ENCODE measurements at places on chromosomes 3 and 15.

GRCh38 chr3:192409201-192409837 lies 318.0 kb downstream of the FGF12 start:
- DNase-seq = no peak

DNA sequence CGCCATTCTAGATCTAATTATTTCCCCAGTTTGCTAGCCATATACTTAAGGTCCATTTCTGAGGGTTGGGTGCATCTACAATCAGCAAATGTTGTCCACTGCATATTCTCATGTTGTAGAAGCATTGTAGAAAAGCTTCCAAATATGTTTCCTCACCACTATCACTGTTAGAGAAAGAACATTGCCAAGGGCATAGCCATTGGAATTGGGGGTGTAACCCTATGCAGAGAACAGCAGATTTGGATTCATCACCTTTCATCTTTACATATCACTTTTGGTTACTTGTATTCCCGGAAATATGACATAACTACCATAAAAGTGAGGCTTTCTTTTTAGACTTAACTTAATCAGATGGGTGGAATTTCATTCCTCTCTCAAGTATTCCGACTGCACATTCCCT lies 203.6 kb downstream of the LSAMP start:
- DNase-seq = no peak

DNA sequence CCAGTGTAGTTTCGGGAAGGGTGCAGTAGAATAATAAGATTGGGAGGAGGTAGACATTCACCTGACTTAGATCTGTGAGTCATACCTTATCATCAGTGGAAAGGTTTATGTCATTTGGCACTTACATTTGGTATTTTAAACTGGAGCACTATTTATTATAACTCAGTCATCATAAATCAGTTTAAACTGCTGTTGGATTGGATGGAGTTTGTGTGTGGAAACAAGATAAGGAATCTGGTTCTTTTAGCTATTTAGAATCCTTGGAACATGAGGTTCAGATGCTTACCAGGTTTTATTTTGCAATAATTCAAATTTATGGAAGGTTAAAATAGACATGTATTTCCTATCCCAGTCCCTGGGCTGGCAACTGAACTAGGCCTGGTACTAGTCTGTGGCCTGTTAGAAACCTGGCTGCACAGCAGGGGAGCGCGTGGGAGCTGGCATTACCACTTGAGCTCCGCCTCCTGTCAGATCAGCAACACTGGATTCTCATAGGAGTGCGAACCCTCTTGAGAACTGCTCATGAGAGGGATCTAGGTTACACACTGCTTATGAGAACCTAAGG lies 34.5 kb downstream of the ZFAND6 start:
- DNase-seq = no peak

DNA sequence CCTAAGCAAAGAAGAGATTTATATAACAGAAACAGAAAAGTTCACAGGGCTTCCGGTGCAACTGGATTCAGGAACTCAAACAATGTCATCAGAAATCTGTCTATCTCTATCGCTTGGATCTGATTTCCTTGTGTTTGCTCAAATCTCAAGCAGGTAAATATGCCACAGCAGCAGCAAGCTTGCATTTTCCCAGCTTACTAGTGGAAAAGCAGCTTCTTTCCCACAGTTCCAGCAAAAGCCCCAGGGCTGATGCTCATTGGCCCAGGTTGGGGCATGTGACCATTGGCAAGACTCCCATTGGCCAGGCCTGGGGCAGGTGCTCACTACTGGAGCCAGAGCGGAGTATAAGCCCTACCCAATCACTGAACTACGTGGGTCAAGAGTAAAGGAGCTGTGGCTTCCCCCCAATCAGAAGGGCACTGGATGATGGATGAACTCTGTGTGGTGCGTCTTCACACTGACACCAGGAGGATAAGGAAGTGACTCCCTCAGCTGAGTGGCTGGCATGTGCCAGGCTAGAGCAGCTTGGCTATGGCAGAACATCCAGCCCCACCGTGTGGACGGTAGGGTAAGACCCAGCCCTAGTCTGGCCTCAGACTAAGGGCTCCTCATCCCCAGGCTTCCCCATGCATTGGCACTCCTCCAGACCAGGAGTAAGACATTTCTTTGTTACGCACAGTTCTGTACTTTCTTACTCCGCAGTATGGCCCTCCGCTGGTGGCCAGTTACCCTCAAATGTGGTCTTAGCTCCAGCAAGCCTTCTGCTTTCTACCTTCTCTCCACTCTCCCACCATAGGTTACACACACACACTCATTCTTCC lies 13.1 kb upstream of the VIPR1 start:
- DNase-seq = no peak

GRCh38 chr3:57061556-57061955 lies 1.1 kb downstream of the SPATA12 start:
- no peak for DNase-seq

GRCh38 chr3:107892955-107893624 lies 197.7 kb downstream of the CD47 start:
- no peak for DNase-seq

- DNase-seq = no peak
These were observed 127.6 kb upstream of the PDZRN3 start for GRCh38 chr3:73752338-73752737.

- no peak for DNase-seq
These were observed 52.5 kb upstream of the KCNMB2 start for GRCh38 chr3:178483704-178484103.

DNA sequence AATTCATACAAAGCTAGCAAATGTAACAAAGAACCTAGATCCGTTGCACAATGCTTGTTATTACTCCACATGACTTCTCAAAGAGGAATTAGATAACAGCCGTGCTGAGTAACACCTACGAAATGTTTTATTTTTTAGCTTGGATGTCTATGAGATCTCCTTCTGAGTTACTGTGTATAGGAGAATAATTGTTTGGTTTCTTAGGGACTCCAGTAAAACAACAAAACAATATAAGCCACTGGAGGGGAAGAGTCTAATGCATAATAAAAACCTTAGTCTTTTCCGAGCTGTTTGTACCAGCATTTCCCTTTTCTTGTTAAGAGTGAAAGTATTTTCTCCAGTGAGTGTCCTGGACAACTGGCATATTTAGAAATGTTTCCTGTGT lies 15.6 kb downstream of the SNAP23 start:
- no peak for DNase-seq

GRCh38 chr3:72738752-72739530 lies 109.3 kb downstream of the SHQ1 start:
- DNase-seq = peak; percentile 35

DNA sequence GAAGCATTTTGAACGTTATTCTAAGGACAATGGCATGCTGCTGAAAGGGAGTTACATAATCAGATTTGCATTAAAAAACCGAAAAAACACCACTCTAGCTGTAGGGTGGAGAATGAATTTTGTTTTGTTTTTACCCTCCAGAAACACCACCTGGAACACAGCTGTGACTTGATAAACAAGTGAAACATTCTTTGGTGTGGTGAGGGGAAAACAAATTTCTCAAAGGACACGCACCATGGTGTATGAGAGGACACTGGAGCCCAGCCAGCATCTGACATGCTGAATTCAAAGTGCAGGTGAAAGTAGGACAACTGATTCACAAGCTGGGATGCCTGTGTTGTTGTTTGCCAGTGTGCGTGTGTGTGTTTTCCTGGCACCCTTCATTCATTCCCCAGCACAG lies 554.5 kb upstream of the TBL1XR1 start:
- no peak for DNase-seq

- DNase-seq = no peak
These were observed 94.8 kb upstream of the ANKRD28 start for GRCh38 chr3:15892311-15893227.

DNA sequence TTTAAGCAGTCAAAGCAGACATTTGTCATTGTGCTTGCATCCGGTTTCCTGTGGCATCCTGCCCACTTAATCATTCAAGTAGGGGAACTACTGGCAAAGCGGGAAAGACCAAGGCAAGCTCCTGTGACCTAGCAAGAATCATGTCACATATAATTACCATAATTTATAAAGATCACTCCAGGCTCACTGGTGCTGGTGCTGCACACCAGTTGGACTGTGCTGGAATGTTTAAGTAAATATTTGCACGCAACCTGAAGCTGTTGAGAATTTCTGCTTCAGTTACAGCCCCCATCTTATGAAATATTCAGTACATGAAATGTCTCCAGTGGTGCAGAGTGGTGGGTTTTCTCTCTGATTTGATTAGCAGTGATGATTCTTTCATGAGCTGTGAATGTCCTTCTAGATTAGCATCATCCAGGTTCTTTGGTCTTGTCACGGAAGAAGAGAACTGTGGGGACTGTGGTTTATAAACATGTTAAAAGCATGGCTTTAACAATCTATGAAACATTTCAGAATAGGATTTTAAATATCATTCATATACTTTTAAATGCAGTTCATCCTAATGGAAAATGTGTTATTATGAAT lies 621.3 kb upstream of the EPHA6 start:
- no peak for DNase-seq

DNA sequence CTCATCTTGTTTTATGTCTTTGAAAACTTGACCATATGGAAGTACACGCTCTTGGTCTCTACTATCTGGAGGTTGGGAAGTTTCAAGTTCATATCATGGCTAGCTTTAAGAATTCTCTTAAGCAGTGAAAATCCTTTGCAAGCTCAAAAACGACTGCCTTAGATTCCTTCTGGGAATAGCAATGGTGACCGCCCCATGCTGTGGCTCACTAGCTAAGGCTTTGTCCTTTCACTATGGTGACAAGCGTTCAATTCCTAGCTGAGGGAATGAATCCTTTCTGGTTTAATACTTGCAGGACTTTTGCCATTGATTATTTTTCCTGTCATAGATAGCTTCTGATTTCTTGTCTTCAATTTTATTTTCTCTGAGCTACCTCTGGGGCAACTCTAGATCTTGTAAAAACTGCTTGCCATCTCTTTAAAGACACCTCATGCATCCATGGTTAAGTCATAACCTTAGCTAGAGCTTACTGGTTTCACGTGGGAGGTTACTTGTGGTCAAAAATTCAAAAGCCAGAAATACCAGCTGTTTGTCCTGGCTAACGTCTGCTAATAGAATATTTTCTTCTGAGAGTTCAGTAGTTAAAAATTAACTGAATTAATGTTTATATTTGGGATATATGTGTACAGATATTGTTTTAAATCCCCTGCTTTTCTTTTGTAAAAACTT lies 673.4 kb upstream of the CBLB start:
- DNase-seq = no peak

DNA sequence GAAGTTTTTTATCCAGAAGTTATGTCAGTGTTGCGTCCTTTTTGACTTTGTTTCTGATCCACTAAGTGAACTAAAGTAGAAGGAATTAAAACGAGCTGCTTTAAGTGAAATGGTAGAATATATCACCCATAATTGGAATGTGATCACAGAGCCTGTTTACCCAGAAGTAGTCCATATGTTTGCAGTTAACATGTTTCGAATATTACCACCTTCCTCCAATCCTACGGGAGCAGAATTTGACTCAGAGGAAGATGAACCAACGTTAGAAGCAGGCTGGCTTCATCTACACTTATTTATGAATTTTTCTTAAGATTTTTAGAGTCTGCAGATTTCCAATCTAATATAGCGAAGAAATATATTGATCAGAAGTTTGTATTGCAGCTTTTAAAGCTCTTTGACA lies 57.6 kb downstream of the DNAH1 start:
- no peak for DNase-seq

GRCh38 chr3:41198526-41198925 lies 779 bp upstream of the CTNNB1 start:
- peak; percentile 4 for DNase-seq

DNA sequence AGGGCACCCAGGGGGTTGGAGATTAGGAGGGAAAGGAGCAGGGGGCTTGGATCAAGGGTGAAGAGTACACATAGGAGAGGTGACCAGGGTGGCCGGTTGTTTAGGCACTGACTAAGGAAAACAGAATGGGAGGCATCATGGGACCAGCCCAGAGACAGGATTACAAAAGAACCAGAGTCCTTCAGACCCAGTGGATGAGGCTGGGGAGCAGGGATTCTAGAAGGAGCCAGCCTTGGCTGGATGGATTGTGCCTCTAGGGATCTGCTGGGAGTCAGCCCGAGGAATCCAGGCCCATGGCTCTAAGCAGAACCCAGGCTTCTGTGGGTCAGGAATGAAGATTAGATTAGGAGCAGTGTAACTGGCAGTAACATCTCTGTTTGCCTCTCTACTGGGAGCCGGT lies 98.6 kb downstream of the ARNT2 start:
- DNase-seq = no peak

DNA sequence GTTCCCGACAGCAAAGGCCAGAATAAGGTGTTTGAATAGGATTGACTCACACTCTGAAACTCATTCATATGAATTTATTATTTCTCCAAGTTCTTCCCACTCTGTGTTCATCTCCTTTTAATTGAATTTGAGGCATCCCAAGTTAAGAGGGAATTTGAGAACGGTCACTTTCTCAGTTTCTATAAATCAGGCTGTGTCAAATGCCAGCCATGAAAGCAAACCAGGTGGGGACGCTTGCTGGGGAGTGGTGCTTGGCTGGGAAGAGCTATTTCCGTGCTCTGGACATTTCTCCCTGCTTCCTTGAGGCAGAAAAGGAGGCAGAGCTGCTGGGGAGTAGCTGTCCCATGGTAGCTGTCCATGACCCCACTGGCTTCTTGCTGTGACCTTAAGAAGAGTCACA lies 116.6 kb downstream of the FBN1 start:
- DNase-seq = no peak

GRCh38 chr3:35793667-35794066 lies 154.3 kb downstream of the ARPP21 start:
- no peak for DNase-seq

DNA sequence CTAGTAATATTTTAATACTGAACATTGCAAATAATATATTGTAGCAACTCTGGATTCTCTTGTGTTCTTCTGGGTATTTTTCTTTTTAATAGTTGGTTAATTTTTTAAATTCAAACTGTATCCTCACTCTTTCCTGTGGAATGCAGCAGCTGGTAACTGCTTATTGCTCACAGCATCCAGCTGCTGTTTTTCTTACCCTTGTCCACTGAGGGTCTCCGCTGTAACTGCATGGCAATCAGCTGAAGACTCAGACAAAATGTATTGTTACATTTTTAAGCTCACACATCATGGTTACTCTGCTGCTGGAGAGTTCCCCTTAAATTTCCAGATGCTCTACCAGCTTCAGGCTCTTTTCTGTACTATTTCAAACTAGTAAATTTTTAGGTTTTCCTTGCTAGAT lies 227.6 kb downstream of the MBNL1 start:
- DNase-seq = no peak

DNA sequence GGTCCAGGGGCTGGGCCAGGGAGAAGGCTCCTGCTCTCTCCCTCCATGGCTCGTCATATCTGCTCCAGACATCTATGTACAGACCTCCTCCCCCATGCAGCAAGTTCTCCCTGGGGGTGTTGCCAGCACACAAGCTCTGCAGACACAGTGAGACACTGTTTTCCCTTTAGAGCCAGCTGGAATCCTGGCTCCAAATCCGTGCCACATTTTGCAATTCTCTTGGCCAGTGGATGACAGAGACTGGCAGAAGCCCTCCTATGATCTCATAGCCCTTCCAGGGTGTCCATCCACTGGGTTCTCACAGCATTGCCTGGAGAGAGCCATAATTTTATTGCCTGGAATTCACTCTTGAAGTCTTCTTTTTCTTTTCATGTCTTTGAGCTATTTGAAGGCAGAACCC lies 203.9 kb downstream of the TLE3 start:
- no peak for DNase-seq

- no peak for DNase-seq
These were observed 19.7 kb upstream of the TCAIM start for GRCh38 chr3:44318891-44319311.
